ENCODE measurements at places on chromosomes 1 and 21.

GRCh38 chr1:165484532-165484931 is 39.6 kb upstream of the RXRG start:
- DNase-seq, result no peak

- DNase-seq, result no peak
Observed at GRCh38 chr21:32514275-32515055, 70.9 kb downstream of the TCP10L start.

DNA sequence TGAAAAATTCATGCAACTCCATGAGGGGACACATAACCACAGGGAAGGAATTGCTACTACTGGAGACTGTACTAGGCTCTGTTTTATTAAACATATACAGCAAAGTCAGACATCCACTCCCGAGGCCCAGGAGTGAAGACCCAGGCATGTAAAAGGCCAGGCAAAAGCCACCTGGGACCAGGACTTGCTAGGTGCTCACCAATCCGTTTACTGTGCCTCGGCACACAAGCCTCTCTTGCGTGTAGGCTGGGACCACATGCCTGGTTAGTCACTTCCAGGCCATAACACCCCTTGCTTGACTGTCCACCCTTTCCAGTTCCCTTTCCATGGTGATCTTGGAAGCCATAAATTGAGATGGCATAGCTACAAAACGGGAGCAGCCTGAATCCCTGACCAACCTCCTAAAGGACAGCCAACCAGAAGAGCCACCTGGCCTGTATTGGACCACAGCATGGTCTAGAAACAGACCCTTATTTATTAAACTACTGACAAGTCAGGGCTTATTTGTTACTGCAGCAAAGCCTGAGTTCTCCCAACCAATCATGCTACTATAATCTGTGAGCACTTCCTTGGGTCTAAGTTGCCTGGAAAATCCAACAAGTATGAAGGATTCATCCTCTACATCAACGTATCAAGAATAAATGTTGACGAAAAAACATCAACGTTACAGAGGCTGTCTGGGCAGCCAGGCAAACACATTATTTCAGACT is 39.7 kb downstream of the URB1 start:
- DNase-seq, result no peak

GRCh38 chr1:231188072-231188471 is 26.2 kb downstream of the TRIM67 start:
- no peak for DNase-seq

DNA sequence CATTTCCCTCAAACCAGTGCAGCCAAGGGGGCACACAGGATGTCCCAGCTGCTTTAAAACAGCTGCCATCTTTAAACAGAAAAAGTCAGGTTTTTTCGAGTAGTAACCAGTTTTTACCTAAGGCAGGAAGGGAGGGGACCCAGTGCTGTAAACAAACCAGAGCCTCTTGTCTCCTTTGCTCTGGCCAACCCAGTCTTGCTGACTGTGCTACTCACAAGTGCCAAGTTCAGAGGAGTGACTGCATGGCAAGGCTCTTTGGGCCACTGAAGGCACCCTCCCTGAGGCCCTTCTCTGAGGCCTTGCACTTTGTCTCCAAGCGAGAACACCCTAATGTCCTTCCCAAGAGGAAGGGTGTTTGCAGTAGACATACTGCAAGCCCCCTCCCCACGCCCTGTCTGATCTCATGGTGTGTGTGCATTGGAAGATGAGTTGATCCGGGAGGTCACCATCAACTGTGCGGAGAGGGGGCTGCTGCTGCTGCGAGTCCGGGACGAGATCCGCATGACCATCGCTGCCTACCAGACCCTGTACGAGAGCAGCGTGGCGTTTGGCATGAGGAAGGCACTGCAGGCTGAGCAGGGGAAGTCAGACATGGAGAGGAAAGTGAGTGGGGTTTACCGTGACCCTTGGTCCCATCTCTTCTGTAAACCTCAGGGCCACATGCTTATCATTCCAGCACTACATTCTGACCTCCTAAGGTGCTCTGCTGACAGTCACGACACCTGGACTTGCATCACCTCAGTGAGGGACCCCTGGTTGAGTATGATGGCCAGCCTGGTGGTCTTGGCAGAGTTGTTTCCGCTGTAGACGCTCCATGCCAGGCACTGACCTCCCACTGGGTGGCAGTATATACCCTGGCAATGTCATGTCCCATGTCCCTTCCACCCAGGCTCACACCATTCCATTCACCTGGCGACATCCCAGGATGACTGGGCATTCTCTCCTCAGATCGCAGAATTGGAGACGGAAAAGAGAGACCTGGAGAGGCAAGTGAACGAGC is 4.7 kb downstream of the DNALI1 start:
- DNase-seq, result peak; percentile 30
